ENCODE measurements at places on chromosomes 4 and X.

GRCh38 chrX:133939655-133940302 is 45.6 kb downstream of the GPC3 start:
- no peak for DNase-seq

DNA sequence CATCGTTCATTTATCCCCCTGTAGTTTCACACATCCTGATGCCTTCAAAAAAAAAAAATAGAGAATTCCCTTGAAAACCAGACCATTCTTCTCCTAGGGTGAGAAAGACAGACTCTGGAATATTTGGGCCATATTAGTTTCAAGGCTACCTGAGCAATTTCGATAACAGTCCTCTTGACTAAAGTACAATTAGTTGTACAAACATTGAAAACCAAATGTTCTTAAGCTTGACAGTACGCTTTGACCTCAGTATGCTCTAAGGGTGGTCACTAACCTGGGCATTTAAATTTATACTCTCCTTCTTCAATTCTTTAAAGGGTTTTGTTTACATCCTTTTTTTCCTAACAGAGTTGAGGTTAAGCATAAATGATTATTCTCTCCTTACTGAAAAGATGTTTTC is 364.6 kb upstream of the FTHL17 start:
- no peak for DNase-seq

- no peak for DNase-seq
These were observed 26.8 kb upstream of the GRXCR1 start for GRCh38 chr4:42865572-42866189.

DNA sequence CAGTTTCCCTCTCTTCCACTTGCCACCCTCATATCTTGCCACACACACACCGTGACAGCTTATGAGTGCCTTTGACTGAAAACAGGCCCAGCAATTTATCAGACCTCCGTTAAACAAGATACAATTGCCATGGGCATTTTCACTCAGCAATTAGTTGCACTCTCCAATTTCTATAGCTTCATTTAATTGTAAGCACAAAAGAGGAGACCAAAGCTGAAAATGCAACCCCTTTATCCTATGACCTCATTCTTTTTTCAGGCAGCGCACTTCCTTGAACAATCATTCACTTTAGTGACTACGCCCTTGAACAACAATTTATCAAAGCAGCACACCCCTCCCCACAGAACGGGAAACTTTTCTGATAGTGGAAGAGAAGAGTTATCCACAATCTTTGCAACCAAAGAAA is 4.1 kb downstream of the POF1B start:
- DNase-seq = no peak

DNA sequence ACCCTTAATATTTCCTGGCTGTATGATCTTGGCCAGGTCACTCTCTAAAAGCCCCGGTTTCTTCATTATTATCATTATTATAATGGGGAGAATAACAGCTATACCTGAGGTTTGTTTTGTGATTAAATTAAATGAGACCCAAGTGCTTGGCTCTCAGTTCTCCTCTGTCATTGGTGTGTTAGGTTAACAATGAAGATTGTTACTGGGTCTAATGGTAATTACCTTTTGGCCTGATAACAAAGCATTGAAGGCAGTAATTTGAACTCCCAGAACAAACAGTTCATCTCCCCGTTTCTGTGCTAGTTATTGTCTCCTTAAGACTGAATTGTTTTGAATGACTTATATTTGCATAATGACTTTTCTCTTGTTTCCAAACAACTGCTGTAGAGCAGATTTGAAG is 6.8 kb upstream of the ANAPC4 start:
- no peak for DNase-seq

- DNase-seq = no peak
These were observed 786.1 kb upstream of the AADAT start for GRCh38 chr4:170875868-170876267.

- no peak for DNase-seq
These were observed 188.7 kb upstream of the TLL1 start for GRCh38 chr4:165684177-165684805.

GRCh38 chr4:141142423-141142822 is 9.2 kb upstream of the RNF150 start:
- DNase-seq = no peak

- DNase-seq = no peak
These were observed 43.4 kb downstream of the NUDT6 start for GRCh38 chr4:122879001-122879400.

DNA sequence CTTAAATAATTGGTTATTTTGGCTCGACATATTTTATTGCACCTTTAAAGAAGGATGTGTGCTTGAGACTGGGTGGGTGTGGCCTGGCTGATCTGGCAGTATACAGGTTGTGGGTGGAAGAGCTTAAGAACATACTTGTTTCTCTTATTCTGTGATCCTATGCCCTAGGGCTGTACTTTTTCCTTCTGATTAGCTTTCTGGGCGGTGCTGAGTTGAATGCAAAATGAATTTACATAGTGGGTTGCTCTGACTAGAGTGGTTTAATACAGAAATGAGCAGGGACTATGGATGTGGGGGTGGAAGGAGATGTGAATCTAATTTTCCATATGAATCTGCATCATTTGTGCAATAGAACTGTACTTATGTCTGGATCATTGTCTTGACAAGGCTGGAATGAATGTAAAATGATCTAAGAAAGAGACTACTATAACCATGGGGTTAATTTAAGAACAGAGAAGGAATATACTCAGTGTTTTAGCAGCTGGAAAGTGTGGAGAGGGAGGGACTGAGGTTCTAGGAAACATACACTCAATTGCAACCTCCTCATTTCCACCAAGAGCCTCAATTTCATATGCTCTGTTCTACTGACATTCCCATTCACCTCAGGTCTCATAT is 73.7 kb downstream of the RLIM start:
- no peak for DNase-seq

DNA sequence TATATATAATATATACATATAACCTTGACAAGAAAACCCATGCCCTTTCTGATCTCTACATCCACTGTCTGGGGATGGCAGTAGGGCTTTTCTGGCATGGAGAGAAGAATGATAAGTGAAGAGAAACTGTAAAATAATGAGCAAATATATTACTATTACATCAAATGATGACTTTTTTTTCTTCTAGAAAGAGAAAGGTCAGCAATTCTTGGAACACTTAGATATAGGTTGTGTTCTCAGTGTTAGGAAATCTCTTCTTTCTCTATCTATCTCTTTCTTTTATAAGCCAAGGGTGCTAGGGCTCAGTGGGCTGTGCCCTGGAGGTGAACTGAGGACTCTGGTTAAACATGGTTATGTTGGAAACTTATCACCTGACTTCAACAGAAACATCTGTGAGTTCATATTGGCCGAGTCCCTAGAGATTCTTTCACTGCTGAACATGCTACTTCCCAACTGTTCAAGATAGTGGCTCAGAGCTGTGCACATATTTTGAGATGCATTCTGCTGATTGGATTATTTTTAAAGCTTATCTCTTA is 265.1 kb downstream of the GBA3 start:
- no peak for DNase-seq

DNA sequence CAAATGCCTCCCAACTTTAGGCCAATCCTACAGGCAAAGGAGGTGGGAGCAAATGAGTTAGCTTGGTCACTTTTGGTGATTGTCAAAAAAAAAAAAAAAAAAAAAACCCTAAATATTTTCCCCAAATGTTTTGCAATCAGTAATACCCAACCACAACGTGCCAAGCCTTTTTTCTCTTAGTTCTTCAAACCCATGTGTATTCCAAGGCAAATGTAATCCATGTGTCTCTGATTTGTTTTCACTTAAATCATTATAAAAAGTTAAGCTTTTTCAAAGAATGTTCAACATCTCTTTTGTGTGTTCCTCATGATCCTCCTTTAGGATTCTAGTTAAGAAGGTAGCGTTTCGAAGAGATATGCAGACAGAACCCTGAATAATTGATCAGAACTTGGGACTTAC is 328.4 kb downstream of the PAPSS1 start:
- DNase-seq = no peak

- no peak for DNase-seq
These were observed 37.3 kb upstream of the NMU start for GRCh38 chr4:55673424-55673823.

GRCh38 chr4:123976285-123976684 is 579.7 kb downstream of the SPRY1 start:
- no peak for DNase-seq

GRCh38 chr4:48372272-48372671 is 30.9 kb downstream of the SLAIN2 start:
- no peak for DNase-seq

GRCh38 chr4:55435141-55435841 is 39.5 kb downstream of the TMEM165 start:
- no peak for DNase-seq

- DNase-seq = no peak
These were observed 548 bp downstream of the TLR1 start for GRCh38 chr4:38803833-38804653.

GRCh38 chrX:15451913-15452312 is 41.2 kb downstream of the PIR start:
- no peak for DNase-seq

- no peak for DNase-seq
These were observed 333.1 kb downstream of the IL1RAPL1 start for GRCh38 chrX:28920153-28920943.

DNA sequence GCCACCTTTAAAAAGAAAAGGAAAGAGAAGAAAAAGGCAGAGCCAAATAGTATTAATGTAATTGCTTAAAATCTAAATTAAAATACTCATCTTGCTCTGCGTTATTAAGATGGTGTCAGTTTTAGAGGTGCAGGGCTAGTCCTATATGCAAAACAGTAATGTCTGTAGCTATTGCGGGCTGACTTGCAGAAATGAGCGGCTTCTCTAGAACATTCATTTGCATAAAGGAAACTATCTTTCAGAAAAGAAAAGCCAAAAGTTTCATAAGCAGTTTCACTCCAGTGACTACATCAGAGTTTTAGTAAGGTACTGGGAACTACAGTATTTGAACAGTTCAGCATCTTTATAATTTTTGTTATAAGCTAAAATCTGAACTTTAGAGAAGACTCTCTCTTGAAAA is 6.0 kb downstream of the SMAD1 start:
- DNase-seq = no peak

DNA sequence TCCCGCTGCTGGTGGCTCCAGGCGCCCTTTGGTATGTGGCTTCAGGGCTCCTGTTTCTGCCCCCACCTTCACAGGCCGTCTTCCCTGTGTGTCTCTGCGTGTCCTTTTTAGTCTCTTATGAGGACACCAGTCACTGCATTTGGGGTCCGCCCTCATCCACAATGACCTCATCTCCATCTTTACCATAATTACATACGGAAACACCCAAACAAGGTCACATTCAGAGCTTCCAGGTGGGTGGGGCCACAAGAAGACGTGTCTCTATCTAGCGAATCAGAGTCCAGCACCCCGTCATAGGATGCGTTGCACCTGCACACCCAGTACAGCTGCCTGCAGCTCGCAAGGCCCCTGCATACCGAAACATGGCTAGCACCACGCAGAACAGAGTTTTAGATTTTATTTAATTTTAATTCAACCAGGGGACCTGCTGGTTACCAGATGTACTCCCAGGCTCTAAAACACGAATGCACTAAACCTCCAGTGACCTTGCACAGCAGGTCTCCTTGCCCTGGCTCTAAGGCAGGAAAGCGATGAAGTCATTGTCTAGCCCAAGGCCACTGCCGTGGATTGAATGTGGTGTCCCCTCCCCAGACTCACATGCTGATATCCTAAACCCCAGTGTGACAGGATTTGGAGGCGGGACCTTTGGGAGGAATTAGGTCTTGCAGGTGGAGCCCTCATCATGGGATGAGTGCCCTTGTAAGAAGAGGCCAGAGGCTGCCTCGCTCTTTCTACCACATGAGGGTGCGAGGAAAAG is 30.3 kb downstream of the ABLIM2 start:
- no peak for DNase-seq

- no peak for DNase-seq
These were observed 8.6 kb downstream of the SLC9B2 start for GRCh38 chr4:103067841-103068547.

DNA sequence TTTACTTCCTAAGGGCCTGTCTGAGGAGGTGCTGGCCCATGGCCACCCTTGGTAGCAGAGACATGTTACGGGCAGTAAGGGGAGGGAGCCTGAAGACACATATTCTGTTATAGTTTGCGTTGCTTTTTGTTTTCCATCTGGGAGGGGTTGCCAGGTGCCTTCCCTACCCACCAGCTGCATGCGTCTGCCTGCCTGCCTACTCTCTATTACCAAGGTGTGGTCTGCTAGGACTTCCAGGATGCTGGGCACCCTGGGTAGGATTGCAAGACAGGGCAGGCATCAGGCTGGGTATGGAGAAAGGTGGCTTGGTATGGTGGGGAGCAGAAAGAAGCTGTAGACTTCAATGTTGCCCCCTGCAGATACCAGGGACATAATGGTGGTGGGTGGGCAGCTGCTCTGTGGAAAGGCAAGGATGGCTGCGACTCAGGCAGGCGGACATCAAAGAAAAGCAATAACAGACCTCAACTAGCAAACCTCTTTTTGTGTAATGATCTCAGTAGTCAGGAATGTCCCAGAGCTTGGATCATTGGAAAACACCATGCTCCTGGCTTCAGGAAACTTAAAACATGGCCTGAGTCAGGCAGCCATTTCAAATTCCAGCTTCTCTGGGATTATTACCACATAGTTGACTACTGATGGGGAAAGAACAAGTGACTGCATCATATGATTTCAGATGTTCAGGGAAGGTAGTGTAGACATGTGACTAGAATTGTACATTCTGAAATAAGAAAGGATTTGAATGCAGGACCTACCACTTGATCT is 67.8 kb downstream of the HOPX start:
- DNase-seq = no peak

GRCh38 chrX:144732588-144732987 is 514.7 kb upstream of the SPANXN1 start:
- DNase-seq = no peak

- DNase-seq = peak; percentile 25
These were observed 101.8 kb downstream of the SH3KBP1 start for GRCh38 chrX:19785647-19786046.

- no peak for DNase-seq
These were observed 43.1 kb downstream of the CXXC4 start for GRCh38 chr4:104451573-104451972.

DNA sequence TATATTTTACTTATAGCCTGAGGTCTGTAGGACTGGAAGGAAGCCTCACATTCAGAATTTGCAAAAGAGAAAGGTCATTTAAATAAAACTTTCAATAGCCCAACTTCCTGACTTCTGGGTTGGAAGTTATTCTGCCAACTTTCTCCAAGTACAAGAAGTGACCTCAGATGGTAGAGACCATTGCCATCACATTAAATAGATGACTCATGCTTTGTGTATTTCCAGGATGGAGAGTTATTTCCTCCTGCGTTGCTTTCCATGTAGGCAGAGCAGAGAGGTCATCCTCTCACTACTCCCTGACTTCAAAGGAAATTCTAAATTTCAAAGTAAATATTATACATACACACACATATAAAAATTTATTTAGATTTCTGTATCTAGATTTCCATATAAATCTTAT is 73.0 kb upstream of the NR3C2 start:
- no peak for DNase-seq

DNA sequence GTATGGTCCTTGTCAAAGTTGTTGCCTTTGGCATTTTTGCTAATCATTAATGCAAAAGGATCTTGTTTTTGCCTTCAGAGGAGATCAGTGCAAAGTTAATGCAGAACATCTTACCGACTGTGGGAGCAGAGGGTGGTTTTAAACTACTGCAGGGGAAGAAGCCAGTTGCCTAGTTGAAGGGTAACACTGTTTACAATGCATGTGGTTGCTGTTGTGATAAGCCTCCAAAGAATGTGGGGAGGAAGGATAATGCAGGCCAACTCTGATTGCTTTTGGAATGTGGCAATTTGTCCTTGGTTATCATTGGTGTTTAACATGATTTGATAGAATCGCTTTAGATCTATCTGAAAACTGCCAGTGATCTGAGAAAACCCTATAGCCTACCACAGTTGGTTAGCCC is 204.3 kb upstream of the TLL1 start:
- no peak for DNase-seq

Data from stimulated activated CD4-positive, alpha-beta T cell treated with anti-CD3 and anti-CD28 coated beads, Interleukin-1b, Interleukin-23, amount 100 ng/mL, for 1 hour (primary cell).